ENCODE measurements at places on chromosomes 6 and 20.

DNA sequence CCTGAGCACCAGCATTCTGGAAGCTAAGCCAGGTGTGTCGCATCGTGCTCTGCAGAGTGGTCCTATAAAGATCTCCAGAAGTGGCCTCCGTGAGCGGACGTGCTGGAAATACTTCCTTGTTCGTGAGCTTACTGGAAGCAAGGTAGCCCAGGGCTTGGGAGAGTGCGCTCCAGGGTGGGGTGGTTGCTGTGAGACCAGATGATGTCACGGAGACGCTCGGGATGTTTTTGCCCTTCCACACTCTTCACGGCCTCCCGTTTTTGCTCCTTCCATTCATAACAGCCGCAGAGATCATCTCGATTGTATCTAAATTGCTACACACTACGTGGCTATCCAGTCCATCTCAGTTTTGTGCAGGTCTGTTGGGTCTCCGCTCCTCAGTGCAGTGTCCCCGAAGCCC lies 373.4 kb downstream of the THBS2 start:
- DNase-seq = no peak

DNA sequence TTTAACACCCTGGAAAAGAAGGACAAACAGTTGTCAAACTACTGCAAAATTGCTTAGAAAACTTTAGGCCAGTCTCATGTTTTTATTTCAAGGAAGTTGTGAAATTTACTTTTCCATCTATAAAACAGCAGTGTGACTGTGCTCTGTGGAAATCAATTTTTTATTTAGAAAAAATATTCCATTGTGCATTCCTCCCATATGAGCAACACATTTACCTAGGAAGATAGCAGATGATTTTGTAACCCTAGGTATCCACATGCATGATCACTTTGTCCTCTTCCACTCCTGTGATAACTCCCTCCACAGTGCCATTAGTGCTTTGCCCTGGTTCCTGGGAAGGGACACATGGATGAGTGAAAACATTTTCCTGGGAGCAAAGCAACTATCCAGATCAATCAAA lies 70.0 kb upstream of the SHLD1 start:
- no peak for DNase-seq

- no peak for DNase-seq
These were observed 5.3 kb downstream of the HLA-B start for GRCh38 chr6:31351401-31352309.

DNA sequence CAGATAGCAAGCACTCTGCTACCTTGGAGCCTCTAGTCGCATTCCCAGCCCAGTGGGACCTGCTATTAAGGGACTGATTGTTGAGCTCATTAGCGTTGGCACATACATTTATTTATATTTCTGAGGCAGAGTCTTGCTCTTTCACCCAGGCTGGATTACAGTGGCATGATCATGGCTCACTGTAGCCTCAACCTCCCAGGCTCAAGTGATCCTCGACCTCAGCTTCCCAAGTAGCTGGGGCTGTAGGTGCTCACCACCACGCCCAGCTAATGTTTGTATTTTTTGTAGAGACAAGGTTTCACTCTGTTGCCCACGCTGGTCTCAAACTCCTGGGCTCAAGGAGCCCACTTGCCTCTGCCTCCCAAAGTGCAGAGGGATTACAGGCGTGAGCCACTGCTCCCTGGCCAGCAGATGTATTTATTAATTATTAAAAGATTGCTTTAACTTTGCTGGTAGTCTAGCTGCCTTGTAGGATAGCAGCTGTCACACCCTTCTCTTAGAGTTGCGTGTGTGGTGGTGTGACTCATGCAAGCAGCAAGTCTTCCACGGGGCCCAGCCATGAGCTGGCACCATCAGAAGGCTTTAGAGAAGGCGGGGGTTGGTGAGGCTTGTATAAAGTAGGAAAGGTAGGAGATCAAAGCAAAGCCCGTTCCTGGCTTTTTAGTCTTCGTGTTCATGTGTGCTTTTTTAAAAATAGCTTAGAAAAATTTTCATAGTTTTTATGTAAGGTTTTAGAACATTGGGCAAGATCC lies 16.5 kb downstream of the ACTR5 start:
- DNase-seq = peak; percentile 44

GRCh38 chr6:162408826-162409535 lies 318.6 kb downstream of the PRKN start:
- DNase-seq = no peak

GRCh38 chr6:106883808-106884262 lies 90.7 kb downstream of the CD24 start:
- DNase-seq = no peak

- DNase-seq = peak; percentile 23
These were observed 10.2 kb upstream of the RCAN2 start for GRCh38 chr6:46501136-46502089.

GRCh38 chr20:35285806-35286076 lies 1.2 kb upstream of the EIF6 start:
- no peak for DNase-seq

DNA sequence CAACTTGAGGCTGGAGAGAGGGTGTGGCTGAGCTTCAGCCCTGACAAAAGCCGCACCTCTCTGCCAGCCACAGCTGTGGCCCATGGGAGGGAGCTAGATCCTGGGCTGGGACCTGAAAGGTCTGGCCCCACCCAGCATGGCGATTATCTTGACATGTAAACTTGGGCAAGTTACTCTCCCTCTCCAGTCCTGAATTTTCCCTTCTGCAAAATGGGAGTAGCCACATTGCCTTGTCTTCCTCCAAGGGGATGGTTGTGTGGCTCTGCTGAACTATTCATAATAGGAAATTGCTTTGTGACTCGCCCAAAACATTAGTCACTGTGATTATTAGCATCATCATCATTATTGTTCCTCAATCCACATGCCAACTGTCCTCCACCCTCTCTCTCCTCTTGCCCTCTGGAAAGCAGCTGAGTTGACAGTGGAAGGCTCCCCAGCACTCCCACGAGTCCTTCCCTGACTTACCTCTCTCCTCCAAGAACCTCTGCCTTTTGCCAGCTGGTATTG lies 23.0 kb upstream of the RBPJL start:
- DNase-seq = no peak

DNA sequence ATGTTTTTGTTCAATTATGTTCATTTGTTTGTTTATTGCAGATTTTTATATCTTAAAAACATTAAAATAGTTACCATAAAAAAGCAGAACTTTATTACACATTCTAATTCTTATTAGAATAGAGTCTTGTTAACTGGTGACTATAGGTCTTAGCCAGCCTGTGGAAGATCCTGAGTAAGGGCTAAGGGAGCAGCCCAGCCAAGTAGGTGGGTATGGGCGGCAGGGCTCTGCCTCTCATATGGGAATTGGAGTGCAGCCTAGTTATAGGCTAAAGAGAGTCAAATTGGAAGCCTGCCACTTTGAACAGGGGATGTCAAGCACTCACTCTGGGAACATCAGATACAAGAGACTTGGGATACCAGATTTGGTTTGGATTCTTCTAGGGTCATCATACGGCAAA lies 10.5 kb upstream of the HSF2 start:
- no peak for DNase-seq

GRCh38 chr6:36739947-36740817 lies 42.6 kb downstream of the RAB44 start:
- no peak for DNase-seq

DNA sequence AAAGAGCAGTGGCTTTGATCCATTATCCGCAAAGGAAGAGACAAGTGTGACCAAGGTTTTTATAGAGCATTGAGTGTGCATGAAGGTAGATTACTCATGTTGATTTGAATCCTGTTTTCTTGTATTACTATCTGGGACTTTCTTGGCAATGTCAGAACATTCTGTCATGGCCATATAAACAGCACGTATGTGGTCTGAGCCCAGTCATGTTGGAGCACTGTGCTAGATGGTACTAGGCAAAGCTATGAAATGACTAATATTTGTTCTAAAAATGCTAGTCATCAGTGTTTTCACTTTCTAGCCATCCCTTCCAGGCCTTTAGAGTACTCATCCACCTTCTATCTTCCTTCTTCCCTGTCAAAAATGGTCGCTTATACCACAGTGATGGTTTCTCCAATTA lies 278.6 kb upstream of the FLRT3 start:
- DNase-seq = no peak

GRCh38 chr6:160795721-160796120 lies 93.7 kb downstream of the PLG start:
- no peak for DNase-seq

- DNase-seq = no peak
These were observed 334.1 kb downstream of the TAF4 start for GRCh38 chr20:61731363-61732181.

- no peak for DNase-seq
These were observed 19.5 kb downstream of the KCNQ2 start for GRCh38 chr20:63452821-63453523.

DNA sequence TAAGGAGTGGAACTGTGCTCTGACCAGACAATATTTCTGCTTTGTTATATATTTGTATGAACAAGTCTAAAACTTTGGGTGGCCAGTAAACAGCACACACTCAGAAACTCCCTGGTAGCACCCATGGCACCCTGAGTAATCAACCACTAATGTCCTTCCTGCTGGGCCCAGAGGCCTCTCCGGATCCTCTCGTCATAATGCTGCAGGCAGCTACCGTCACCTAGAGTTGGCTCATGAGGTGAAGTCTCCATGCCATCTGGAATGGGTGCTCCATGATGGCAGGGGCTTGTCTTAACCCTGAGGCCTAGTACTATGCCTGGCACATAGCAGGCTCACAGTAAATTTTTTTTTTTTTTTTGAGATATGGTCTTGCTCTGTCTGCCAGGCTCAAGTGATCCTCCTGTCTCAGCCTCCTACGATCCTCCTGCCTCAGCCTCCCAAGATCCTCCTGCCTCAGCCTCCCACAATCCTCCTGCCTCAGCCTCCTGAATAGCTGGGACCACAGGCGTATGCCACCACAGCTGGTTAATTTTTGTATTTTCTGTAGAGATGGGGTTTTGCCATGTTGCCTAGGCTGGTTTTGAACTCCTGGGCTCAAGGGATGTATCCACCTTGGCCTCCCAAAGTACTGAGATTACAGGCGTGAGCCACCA lies 3.0 kb upstream of the SDCBP2 start:
- no peak for DNase-seq

DNA sequence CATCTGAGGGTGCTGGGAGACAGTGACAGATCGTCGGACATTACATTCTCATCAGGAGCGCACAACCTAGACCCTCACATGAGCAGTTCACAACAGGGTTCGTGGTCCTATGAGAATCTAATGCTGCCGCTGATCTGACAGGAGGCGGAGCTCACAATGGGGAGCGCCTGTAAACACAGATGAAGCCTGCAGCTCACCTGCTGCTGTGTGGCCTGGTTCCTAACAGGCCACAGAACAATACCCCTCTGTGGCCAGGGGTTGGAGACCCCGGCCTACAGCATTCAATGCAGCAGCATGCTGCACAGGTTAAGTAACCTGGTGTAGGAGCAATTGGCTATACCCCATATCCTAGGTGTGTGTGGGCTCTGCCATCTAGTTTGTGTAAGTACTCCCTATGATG lies 19.5 kb downstream of the ANKRD60 start:
- DNase-seq = no peak

DNA sequence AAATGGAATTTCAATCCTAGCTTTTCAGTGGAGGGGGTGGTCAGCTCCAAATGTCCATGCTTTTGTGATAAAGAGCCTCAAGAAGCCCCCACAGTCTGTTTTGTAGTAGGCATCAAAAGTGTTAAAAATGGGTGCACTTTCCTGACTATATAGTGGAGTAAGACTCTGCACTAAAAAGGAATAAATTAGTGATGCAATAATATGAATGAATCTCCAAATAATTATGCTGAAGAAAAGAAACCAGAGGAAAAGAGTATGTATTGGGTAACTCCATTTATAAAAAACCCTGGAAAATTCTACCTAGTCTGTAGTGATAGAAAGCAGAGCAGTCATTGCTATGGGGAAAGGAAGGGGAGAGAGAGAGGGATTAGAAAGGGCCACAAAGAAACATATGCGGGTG lies 310.4 kb upstream of the SUPT3H start:
- DNase-seq = no peak

GRCh38 chr6:21987501-21987957 lies 309.3 kb downstream of the PRL start:
- peak; percentile 71 for DNase-seq

DNA sequence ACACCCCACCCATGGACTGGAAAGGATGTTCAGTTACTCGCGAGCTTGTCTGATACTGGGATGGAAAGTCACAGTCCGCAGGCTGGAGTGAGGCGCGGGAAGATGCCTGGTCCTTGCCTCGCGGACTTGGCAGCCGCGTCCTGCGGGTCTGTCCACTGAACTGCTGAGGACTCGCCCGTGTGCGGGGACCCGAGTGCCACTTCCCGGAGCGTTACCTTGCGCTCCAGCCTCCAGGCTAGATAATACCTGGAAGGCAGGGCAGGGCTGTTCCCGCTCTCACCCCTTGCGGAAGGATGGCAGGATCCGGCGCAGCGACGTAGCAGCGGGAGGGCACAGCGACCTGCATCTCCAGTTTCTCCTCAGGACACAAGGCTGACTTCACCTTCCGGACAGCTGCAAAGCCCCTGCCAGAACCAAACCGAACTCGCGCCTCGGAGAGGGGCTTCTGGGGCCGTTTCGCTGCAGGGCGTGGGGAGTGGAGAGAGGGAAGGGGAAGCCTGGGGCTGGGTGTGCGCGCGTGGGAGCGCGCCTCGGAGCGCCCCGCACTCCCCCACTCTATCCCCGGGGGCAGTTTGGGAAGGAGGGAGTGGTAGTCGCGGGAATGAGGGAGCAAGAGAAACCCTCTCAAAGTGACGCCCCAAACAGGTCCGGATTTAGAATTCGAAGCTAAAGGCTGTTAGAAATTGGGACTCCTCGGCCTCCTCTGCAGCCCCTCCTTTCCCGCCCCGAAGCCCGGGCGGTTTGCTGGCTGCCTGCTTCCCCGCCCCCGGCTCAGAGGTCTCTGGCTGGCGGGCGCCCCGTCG lies at the start of gene KCNQ5:
Gene KCNQ5 (plus strand): TSS at position 774 of the 803 bp plus-strand sequence.
- DNase-seq = no peak

GRCh38 chr20:59776059-59776603 lies 157.3 kb downstream of the SYCP2 start:
- no peak for DNase-seq

DNA sequence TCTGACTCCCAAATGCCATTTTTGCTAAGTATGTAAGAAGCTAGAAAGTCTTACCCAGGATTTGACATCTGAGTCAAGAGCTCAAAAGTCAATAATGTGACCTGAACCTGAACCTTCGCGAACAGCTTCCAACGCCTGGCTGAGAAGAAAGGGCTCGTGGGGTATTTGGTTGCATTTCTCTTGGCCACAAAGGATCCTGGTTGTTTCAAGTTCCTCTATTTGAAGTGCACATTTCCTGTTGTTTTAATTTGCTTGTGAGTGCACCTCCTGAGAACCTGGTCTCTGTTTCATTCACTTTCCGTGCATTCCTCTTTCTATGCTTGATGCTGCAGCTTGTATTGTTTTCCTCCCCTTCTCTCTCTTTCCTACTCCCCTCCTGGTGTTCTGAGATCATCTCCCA lies 212.5 kb downstream of the FOXA2 start:
- no peak for DNase-seq

- DNase-seq = no peak
These were observed 136.1 kb upstream of the CDYL start for GRCh38 chr6:4640139-4640538.
